Spleen (tissue), 13 donors: ENCODE measurements at places on chromosomes 7 and 10. TPM values are rescaled to one million over a fixed set of nuclear protein-coding genes. Genes with fewer than 3 reads are reported as not detected.

- H3K27ac ChIP-seq = no peak overlapping the region
- H3K4me3 ChIP-seq = no peak overlapping the region
- H3K27me3 ChIP-seq = no peaks in the 10 kb centered on the region
- H3K4me1 ChIP-seq = no peaks in the 10 kb centered on the region
- H3K36me3 ChIP-seq = no peaks in the 10 kb centered on the region
- DNase-seq = no peak
These were observed 73.0 kb upstream of the BMPER start for GRCh38 chr7:33832271-33832721.

The HYAL4 gene
- not detected for polyA plus RNA-seq

The C10orf90 gene
- not detected for polyA plus RNA-seq

- no peak overlapping the region for H3K4me3 ChIP-seq
- DNase-seq = no peak
- H3K27me3 ChIP-seq = no peaks in the 10 kb centered on the region
- peaks cover 4% of the 10 kb centered on the region for H3K36me3 ChIP-seq
These were observed 10.8 kb downstream of the INSIG1 start for GRCh38 chr7:155308330-155309020.

The SPACDR gene
- 1.2 TPM for polyA plus RNA-seq

GRCh38 chr10:129626796-129627435 lies 159.9 kb downstream of the MGMT start:
- no peaks in the 10 kb centered on the region for H3K36me3 ChIP-seq
- DNase-seq = no peak
- H3K4me3 ChIP-seq = no peak overlapping the region
- H3K27me3 ChIP-seq = no peaks in the 10 kb centered on the region
- H3K4me1 ChIP-seq = peaks cover 13% of the 10 kb centered on the region

GRCh38 chr10:129546106-129546505 lies 79.1 kb downstream of the MGMT start:
- no peaks in the 10 kb centered on the region for H3K36me3 ChIP-seq
- no peak overlapping the region for H3K4me3 ChIP-seq
- H3K27me3 ChIP-seq = no peaks in the 10 kb centered on the region
- no peak overlapping the region for H3K27ac ChIP-seq
- H3K4me1 ChIP-seq = no peaks in the 10 kb centered on the region

The SRGN gene
- 123 TPM for polyA plus RNA-seq

DNA sequence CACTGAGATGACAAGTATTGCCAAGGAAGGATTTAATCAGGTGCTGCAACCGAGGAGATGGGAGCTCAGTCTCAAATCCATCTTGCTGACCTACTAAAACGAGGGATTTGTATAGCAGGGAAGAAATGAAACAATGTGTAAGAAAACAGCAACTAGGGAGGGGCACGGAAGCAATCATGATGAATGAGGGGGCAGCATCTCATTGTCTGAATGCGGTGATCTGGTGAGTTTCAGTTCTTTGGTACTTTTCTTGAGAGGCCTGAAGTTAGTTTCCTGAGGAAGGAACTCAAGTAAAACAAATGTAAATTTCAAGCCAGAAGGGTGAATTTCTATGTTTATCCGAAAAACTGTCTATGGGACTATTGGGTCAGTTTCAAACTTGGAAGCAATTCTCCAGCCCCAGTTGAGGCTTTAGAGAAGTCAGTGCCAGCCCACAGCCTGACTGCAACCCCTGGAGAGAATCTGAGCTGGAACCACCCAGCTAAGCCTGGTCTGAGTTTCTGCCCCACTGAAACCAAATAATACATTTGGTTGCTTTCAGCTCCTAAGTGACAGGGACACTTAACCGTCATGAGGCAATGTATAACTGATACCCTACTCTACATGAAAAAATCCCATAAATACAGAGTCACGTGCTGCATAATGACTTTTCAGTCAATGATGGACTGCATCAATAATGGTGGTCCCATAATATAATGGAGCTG lies 45.8 kb upstream of the TNS3 start:
- peak overlapping the region; percentile 72 for H3K27ac ChIP-seq
- no peaks in the 10 kb centered on the region for H3K27me3 ChIP-seq
- no peak for DNase-seq
- no peak overlapping the region for H3K4me3 ChIP-seq
- H3K36me3 ChIP-seq = no peaks in the 10 kb centered on the region
- peaks cover 20% of the 10 kb centered on the region for H3K4me1 ChIP-seq

The ATOH7 gene
- polyA plus RNA-seq = 0.08 TPM

- no peak overlapping the region for H3K4me3 ChIP-seq
- no peaks in the 10 kb centered on the region for H3K36me3 ChIP-seq
- H3K27me3 ChIP-seq = peaks cover 9% of the 10 kb centered on the region
- no peaks in the 10 kb centered on the region for H3K4me1 ChIP-seq
These were observed 27.1 kb upstream of the SLC35B4 start for GRCh38 chr7:134343796-134344195.

The NUDT13 gene
- polyA plus RNA-seq = 1.9 TPM

GRCh38 chr7:43302211-43302711 lies 189.8 kb downstream of the HECW1 start:
- peaks cover 3% of the 10 kb centered on the region for H3K4me1 ChIP-seq
- no peaks in the 10 kb centered on the region for H3K36me3 ChIP-seq
- DNase-seq = no peak
- H3K27me3 ChIP-seq = peaks cover 7% of the 10 kb centered on the region
- H3K27ac ChIP-seq = no peak overlapping the region
- no peak overlapping the region for H3K4me3 ChIP-seq

DNA sequence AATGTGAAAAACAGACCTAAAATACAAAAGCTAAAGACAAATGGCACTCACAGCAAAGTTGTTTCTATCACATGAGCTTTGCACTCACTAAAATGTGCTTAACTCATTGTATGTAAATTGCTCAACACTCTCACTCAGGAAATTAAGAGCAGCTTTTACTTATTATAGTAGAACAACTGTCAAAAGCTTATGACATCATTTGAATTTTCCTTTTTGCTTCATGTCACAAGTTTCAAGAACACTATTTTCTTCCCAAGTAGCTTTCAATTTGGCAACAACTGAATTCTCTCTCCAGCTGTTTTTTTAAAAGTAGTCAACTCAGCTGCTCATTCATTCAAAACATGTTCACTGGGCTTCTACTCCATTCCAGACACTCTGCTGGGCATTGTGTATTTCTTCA lies 46.9 kb downstream of the ATE1 start:
- peaks cover 42% of the 10 kb centered on the region for H3K36me3 ChIP-seq
- no peak overlapping the region for H3K27ac ChIP-seq
- DNase-seq = no peak
- H3K4me1 ChIP-seq = no peaks in the 10 kb centered on the region

DNA sequence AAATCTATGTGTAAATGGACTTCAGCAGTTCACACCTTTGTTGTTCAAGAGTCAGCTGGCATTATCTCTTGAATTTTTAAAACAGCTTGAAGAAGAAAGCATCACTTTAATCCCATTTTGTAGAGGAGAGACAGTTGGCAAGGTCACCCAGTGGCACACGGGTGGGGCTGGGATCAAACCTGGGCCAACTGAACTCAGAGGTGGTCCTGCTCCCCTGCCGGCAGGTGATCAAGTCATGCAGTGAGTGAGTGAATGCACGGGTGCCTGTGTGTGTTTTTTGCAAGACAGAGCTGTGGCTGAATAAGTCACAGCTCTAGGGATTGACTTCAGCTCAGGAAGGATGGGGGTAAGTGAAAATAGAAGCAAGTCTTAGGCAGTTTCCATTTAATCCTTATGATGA lies 9.5 kb downstream of the GHRHR start:
- no peaks in the 10 kb centered on the region for H3K36me3 ChIP-seq
- no peak overlapping the region for H3K27ac ChIP-seq
- H3K4me3 ChIP-seq = no peak overlapping the region
- no peaks in the 10 kb centered on the region for H3K4me1 ChIP-seq
- H3K27me3 ChIP-seq = no peaks in the 10 kb centered on the region
- no peak for DNase-seq

DNA sequence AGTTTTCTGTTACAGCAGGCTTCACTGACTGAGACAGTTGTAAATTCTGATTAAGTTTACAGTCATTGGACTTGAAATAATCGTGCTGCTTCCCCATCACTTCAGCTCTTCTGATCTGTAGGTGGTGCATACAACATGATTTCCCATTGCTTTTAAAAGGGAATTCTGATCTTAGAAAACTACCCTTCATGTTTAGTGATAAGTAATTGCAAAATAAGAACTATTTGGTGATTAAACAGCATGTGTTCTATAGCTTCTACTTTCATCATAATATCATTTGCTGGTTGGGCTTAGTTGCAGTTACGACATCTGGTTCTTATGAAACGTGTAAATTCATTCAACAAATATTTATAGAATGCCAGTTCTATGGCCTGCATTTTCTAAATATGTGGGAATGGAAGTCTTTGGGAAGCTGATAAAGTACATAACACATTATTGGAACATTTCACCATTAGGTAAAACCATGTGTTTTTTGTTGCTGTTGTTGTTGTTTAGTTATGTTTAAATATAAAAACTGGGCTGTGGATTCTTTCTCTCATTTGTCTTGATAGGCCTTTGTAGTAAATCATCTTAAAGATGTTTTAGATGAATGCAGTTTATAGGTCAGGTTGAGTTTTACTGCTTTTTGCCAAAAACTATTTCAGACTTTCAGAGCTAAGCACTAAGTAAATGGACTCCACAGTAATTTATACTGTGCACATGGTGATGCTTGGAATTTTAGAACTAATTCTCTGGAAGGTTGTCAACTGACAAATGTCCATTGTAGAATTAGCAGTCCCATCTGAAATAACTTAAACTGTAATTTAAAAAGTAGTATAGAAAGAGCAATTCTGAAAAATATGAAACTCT lies 13.1 kb downstream of the GNAI1 start:
- no peak for DNase-seq
- no peak overlapping the region for H3K4me3 ChIP-seq
- no peaks in the 10 kb centered on the region for H3K4me1 ChIP-seq
- no peaks in the 10 kb centered on the region for H3K36me3 ChIP-seq

DNA sequence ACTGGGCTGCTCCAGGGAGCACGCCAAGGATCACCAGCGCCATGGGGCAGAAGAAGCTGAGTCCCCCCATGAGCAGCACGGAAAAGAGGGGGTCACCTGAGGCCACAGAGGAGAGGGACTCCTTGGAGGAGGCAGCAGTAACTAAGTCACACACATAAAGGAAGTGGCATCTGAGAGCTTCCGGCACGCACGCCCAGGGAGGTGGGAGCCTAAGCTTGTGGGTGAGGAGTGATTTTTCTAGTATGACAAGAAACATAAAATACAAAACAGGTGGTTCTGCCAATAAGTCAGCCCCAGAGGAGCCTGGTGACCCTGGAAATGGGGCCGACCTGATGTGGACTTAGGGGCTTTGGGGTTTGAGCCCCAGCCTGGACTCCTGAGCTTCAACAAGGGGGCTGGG lies 60.8 kb downstream of the CARD11 start:
- peaks cover 11% of the 10 kb centered on the region for H3K4me1 ChIP-seq
- H3K27ac ChIP-seq = no peak overlapping the region
- H3K36me3 ChIP-seq = no peaks in the 10 kb centered on the region
- H3K27me3 ChIP-seq = no peaks in the 10 kb centered on the region
- peak; percentile 90 for DNase-seq

The SMO gene
- 1.4 TPM for polyA plus RNA-seq

GRCh38 chr7:34982371-34983019 lies 54.8 kb downstream of the DPY19L1 start:
- H3K4me1 ChIP-seq = no peaks in the 10 kb centered on the region
- H3K27ac ChIP-seq = no peak overlapping the region
- no peak overlapping the region for H3K4me3 ChIP-seq
- no peaks in the 10 kb centered on the region for H3K27me3 ChIP-seq
- no peak for DNase-seq
- no peaks in the 10 kb centered on the region for H3K36me3 ChIP-seq

The MLXIPL gene
- 0.13 TPM for polyA plus RNA-seq

The MYH16 gene
- polyA plus RNA-seq = not detected

- no peak overlapping the region for H3K27ac ChIP-seq
- H3K27me3 ChIP-seq = no peaks in the 10 kb centered on the region
- DNase-seq = no peak
- no peak overlapping the region for H3K4me3 ChIP-seq
These were observed 118.1 kb downstream of the PRKCQ start for GRCh38 chr10:6461961-6462360.

The PTPRN2 gene
- 7.8 TPM for polyA plus RNA-seq

- no peak for DNase-seq
- no peaks in the 10 kb centered on the region for H3K36me3 ChIP-seq
- no peaks in the 10 kb centered on the region for H3K4me1 ChIP-seq
- H3K4me3 ChIP-seq = no peak overlapping the region
- H3K27ac ChIP-seq = no peak overlapping the region
- no peaks in the 10 kb centered on the region for H3K27me3 ChIP-seq
These were observed 71.2 kb downstream of the WNT2 start for GRCh38 chr7:117251687-117252086.

- DNase-seq = peak; percentile 56
- H3K4me3 ChIP-seq = no peak overlapping the region
- no peak overlapping the region for H3K27ac ChIP-seq
- no peaks in the 10 kb centered on the region for H3K27me3 ChIP-seq
- H3K36me3 ChIP-seq = no peaks in the 10 kb centered on the region
These were observed 3.4 kb downstream of the PRKAG2 start for GRCh38 chr7:151873402-151873965.

The AGFG2 gene
- polyA plus RNA-seq = 17.4 TPM

The DENND2A gene
- 6.6 TPM for polyA plus RNA-seq

The KCNIP2 gene
- 1.00 TPM for polyA plus RNA-seq

GRCh38 chr7:10888861-10889260 lies 84.8 kb upstream of the PHF14 start:
- no peak overlapping the region for H3K27ac ChIP-seq
- H3K36me3 ChIP-seq = no peaks in the 10 kb centered on the region
- no peak overlapping the region for H3K4me3 ChIP-seq
- peaks cover 12% of the 10 kb centered on the region for H3K4me1 ChIP-seq
- H3K27me3 ChIP-seq = no peaks in the 10 kb centered on the region
- DNase-seq = no peak

The OR6B1 gene
- polyA plus RNA-seq = not detected
